ENCODE measurements at places on chromosomes 5 and 9.

- no peak for DNase-seq
These were observed at the start of gene CARD6 for GRCh38 chr5:40841068-40841805. TSS of gene CARD6 (plus strand) at chr5:40841367. CDS start at chr5:40841383, 16 bp downstream.

DNA sequence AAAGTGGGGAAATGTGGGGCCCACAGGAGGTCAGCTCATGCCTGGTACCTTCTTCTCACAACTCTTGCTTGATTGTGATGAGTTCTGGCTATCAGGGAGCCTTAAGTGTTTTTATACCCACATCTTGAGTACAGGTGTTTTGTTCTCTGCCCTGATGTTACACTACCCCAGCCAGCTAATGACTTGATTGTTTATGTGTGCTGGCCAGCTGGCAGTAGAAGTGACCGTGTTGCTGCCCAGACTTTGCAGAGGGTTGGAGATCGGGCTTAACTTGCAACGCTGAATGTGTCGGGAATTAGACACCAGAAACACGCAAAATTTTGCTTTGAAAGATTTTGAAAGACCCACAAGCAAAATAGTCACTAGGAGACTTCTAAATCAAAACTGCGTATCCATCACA is 16.9 kb upstream of the ZDHHC11B start:
- DNase-seq, result no peak

- DNase-seq, result no peak
These were observed 597 bp upstream of the IRX4 start for GRCh38 chr5:1883120-1883924.

- no peak for DNase-seq
These were observed 64.4 kb downstream of the FAM114A2 start for GRCh38 chr5:153974131-153974812.

DNA sequence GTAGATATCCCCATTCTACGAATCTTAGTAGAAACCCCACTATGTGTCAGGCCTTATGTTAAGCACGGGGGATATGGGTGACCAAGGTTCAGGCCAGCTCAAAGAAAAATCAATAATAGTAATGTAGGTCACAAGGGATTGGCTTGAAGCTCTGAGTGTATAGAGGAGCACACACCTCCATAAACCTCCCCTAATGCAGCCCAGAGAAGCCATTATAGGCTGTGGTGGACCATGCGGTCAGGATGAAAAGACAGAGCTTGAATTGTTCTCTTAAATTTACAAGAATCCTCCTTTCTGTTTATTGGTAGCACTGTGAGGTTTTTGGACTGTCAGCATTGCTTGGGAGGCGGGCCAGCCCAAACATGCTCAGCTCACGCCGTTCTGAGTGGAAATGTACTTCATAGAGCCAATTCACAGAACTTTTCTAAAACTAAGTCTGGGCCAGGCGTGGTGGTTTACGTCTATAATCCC is 9.1 kb downstream of the PDE6A start:
- no peak for DNase-seq

DNA sequence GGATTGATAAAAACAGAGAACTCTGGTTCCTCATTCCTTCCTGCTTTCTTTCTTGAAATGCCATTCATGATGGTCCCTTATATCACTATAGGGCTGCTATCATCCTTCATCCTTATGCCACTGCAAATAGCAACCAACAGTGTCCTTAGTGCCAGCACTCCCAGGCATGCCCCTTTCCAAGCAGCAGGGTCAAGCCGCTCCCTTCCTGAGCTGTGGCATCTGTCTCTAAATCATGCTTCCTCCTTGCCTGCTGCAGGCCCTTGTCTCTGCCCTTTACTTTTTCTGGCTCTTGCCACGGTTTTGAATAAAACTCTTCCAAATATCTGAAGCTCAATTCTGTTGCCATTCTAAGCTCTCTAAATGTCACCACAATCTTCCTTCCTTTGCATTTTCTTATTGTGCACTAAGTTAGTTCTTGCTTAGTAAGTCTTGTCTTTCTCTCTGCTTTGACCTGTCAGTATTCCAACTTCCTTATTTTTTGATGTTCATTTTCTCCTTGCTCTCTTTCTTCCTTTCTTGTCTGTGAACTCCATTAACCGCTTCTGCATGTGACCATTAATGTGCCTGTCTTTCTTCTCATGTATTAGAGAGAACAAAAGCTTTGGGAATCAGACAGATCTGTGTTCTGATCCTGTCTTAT is 19.9 kb downstream of the TLR4 start:
- no peak for DNase-seq

GRCh38 chr5:115354246-115354645 is 57.8 kb upstream of the CCDC112 start:
- DNase-seq, result no peak

DNA sequence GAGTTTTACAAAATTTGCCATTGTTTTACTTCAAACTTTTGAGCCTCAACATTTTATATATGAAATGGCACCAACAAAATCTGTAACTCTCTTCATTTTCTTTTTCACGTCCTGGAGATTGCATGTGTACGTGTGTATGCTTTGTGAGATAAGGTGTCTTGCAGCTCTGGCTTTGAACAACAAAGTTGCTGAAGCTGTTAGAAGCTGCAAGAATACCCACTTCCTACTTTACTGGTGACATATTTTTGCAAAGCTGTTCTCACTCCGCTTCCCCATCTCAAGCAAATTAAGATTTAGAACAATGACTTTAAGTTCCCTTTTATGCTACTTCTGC is 41.8 kb downstream of the FYB1 start:
- no peak for DNase-seq

GRCh38 chr9:129259375-129259774 is 81.3 kb upstream of the IER5L start:
- no peak for DNase-seq

- DNase-seq, result no peak
These were observed 3.4 kb downstream of the FNBP1 start for GRCh38 chr9:130039528-130040147.

- DNase-seq, result no peak
These were observed 47.0 kb downstream of the RXRA start for GRCh38 chr9:134373269-134373668.

- no peak for DNase-seq
These were observed 72.3 kb downstream of the NIPSNAP3B start for GRCh38 chr9:104836235-104836634.

DNA sequence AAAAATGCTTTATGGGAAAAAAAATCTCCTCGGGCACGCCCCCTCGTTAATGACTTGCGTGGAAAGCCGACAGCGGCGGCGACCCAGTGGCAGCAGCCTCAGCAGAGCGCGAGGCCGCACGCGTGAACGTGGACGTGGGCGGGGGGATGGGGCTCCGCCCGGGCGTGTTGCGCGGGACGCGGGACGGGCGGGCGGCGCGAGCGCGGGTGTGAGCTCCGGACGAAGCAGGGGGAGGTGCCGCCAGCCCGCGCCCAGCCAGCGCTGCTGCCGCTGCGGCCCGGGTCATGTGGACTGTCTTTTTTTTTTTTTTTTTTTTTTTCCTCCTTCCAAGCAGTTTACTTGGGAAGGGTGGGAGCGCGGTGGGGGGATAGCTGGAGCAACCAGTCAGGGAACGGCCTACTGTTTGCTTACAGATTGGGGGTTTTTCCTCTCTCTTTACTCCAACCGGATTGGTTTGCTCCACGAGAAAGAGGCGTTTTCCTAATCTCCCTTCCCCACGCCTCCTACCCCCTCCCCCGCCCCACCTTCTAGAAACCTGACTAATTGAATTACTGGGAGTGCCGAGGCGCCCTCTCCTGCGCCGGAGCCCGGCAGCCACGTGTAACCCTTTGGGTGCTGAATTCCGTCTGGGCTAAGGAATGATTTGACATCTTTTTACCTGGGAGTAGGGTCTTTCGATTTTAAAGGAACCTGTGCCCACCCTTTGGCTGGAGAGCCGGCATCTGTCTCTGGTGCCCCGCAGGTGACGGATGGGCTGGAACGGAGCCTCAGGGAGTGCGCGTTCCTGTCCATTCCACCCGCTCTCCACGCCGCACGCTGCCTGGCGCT is 1.7 kb upstream of the EFNA5 start:
- DNase-seq, result peak; percentile 91

- DNase-seq, result no peak
These were observed 591.4 kb downstream of the CCDC171 start for GRCh38 chr9:16143947-16144890.

DNA sequence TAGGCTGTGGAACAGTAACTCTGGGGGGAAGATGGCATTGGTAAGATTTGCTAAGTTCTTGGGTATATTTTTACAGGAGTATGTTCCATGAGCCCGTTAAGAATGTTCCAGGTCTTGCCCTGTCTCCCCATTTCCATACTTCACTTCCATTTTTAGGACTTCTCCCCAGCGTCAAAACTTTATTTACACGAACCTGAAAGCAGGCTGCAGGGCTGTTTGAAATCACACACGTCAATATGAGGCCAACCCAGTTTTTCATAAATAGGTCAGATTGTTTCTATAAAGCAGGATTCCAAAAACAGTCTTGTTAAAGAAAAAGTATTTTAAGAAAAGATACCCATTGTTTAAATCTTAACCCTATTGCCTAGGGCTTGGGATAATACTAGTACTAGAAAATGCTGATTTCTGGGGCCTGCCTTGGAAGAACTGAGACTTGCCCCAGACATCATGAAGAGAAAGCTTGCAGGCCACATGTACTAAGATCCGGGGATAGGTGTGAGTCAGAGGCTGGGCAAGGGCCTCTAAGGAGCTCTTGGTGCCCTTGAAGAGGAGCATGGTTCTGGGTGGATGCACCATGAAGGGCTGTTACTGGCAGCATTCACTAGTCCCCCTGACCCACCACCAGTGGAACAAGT is 24.2 kb downstream of the TRIO start:
- no peak for DNase-seq

- peak; percentile 89 for DNase-seq
These were observed 117.2 kb upstream of the TBCA start for GRCh38 chr5:77893225-77893860.

DNA sequence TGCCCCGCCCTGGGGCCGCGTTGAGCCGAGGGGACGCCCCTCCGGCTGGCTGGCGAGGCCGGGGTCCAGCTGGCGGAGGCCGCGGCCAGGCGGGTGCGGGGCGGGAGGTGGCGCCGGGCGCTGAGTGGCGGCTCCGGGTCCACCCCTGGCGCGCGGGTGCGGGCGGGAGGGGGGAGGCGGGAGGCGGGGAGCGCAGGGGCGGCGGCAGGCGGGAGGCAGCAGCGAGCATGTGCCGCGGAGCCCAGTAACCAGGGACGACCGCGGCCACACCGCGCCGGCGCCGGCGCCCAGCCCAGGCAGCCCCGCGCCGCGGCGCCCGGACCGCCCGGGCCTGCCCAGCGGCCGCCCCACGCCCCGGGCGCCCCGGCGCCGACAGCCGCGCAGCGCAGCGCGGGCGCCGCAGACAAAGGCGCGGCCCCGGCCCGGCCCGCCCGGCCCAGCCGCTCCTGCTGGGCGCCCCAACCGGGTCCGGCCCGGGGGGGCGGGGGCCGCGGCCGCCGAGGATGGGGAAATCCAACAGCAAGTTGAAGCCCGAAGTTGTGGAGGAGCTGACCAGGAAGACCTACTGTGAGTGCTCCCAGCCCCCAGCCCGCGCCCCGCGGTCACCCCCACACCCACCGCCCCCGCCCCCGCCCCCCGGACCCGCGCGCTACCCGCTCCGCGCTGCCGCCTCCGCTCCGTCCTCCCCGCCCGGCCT is at the start of gene NCS1:
TSS of gene NCS1 (plus strand) at position 244 of the 697 bp plus-strand sequence. CDS start at position 504, 260 bp downstream.
- DNase-seq, result no peak

DNA sequence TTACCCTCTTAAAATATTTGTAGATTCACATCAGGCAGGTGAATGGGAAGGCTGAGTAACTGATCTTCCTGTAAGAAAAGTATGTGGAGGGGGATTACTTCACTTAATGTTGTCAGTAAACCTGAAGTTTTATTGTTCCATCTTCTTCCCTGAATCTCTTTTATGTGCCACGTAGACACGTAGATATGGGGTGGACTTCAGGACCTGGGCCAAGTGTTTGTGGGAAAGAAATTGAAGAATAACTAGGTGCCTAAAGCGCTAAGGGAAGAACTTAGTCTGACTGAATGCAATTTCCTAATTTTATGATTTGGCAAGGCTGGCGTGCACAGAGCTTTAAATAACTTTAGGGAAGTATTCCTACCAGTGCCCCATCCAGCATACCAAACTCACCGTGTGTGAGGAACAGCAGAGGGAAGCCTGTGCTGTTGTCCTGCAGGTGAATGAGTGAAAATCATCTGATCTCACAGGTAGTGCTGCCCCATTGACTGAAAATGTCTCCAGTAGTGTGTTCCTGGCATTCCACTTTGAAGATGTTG is 323.4 kb downstream of the KDM4C start:
- no peak for DNase-seq

DNA sequence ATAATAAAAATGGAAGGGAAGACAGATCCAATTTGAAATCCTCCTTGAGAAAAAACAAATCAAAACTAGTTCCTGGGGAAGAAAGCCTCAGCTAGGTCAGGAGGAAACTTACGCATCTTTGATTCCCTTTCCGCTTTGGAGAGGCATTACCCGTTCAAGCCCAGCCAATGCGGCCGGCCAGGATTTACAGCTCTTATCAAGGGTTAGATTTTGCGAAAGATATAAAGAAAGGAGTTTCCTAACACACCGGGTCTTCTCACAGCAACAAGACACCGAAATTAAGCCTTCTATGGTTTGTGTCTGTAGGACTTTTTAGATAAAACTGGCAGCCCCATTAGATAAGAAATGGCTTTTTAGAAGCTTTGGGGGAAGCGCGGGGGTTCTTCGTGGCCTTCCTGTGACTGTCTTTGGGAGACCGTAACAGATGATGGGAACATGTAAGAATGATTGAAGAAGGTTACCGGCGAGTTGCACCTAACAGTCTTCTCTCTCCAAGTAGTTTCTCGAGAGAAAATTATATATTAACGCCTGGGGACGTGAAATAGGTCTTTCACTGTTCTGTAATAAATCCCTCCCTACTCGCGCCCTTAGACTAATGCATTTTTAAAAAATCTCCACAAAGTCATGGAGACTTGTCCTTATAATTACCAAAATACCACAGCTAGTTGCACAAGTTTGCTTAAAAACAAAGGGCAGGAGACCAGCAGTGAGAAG is 1.3 kb upstream of the ISL1 start:
- no peak for DNase-seq

GRCh38 chr5:149317281-149318048 is 27.8 kb upstream of the GRPEL2 start:
- DNase-seq, result no peak

GRCh38 chr5:119290161-119290569 is 65.7 kb upstream of the TNFAIP8 start:
- DNase-seq, result no peak

GRCh38 chr9:97479496-97480159 is 21.8 kb upstream of the TMOD1 start:
- DNase-seq, result no peak

- no peak for DNase-seq
These were observed 441.8 kb upstream of the RIOK2 start for GRCh38 chr5:97624886-97625285.

DNA sequence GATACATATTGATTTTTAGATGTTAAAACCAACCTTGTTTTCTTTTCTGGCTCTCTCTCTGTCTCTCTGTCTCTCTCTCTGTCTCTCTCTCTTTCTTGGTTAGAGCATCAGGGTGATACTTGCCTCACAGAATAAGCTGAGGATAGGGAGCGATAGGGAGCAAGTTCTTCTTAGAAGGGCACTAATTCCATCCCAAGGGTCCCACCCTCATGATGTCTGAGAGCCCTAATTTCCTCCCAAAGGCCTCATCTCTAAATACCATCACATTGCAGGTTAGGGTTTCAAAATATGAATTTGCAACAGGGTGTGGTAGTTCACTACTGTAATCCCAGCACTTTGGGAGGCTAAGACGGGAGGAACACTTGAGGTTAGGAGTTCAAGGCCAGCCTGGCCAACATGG is 4.8 kb upstream of the KIF3A start:
- no peak for DNase-seq

Measured in non-pigmented ciliary epithelial cell (primary cell).